ENCODE measurements at places on chromosomes 13 and 19.

DNA sequence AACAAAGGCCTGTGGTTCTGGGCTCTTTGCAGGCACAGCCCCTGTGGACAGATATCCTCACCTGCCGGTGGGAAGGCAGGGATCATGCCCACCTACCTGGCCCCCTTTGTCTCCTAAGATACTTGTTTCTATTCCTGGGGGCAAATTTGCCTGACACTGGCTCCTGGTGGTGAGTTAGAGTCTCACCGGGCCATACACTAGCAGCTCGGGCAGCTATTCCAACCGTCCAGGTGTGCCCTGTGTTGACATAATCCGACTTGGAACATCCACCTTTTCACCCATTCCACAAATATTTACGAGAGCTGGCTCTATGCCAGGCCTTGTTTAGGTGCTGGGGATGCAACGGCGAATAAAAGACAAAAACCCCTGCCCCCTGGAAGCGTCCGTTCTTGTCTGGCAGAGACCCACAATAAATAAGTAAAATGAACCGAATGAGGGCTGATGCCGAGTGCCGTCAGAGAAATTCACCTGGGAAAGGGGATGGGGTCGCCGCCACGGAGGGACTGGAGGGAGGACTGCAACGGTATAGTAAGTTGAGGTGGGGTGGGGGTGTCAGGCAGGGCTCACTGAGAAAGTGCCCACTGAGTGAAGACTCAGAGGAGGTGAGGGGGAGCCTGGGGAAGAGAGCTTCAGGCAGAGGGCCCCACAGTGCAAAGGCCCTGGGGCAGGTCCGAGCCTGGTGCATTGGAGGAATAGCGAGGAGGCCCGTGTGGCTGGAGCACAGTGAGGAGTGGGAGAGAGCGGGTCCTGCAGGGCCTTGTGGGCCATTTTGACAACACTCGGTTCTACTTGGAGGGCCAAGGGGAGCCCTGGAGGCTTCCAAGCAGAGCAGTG lies 43.2 kb upstream of the RANBP3 start:
- no peak for DNase-seq

DNA sequence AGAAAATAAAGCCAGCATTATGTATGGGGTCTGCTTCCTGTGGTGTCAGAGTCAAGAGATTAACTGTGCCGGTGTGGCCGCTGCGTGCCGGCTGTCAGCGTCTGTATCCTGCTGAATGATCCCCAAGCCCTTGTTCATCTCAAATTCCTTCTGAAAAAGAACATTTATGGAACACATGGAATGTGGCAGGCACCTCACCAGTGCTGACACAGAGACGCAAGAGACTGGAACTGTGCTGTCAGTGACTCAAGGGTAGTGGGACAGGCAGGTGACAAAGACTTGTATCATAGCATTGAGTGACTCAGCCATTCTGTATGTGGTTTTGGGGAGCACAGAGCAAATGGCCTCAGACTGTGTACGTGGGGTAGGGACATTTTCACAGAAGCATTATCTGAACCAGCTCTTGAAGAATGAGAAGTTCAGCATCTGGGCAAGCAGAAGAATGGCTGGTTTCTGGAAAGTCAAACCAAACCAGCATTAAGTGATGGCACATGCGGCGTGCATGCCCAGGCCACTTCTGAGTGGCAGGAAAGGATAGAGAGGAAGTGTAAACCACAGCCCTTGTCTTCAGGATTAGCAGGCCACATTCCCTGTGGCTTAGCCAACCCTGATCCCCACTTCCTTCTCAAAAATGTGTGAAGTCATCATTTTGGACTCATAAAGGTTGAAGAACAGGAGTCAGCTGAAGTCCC lies 54.0 kb upstream of the IRS2 start:
- DNase-seq: no peak

GRCh38 chr13:49587311-49587847 lies 2.0 kb upstream of the RCBTB1 start:
- DNase-seq: no peak

DNA sequence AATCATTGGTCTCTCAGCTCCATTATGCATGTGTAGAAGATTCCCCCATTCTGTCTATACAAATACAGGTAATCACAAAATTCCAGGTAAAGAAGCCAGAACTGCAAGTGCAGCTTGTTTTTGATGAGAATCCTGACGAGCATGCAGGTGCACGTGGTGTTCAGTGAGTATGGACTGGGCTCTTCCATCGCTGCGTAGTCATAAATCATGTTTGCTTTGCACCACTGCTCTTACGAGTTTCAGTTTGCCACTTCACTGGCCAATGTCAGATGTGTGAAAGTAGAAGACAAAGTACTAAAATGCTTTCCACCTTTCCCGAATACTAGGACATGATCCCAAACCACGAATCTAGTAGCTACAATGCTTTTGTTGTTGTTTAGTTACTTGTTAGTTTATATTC lies 390.7 kb downstream of the LIG4 start:
- DNase-seq: no peak

- DNase-seq: no peak
Observed at GRCh38 chr19:21586311-21587116, 81.1 kb downstream of the ZNF429 start.

- DNase-seq: no peak
Observed at GRCh38 chr13:104376588-104376987, 1310.4 kb upstream of the SLC10A2 start.

GRCh38 chr13:40336228-40337221 lies 329.9 kb downstream of the FOXO1 start:
- no peak for DNase-seq

- no peak for DNase-seq
Observed at GRCh38 chr13:42401376-42401775, 129.4 kb downstream of the AKAP11 start.

DNA sequence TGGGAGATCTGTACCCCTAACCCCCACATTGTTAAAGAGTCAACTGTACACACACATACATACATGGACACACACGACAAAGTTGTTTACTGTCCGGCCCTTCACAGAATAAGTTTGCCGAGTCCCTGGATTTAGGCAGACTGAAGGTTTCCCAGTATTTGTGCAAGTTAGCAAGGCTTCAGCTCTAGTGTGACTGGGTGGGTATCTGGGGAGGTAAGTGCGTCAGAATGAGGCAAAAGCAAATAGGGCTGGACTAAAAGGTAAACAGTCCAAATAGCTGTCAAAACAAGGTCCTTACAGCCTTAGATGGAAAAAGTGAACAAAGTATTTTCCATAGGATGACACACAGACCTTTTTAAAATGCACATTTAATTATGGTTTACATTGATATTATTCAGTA lies 228.4 kb upstream of the UFM1 start:
- no peak for DNase-seq

GRCh38 chr19:8811315-8812172 lies 20.6 kb downstream of the ZNF558 start:
- DNase-seq: no peak

GRCh38 chr13:27375686-27376326 lies 48.6 kb upstream of the GTF3A start:
- DNase-seq: no peak

- DNase-seq: no peak
Observed at GRCh38 chr13:31826521-31826920, 87.2 kb downstream of the RXFP2 start.

GRCh38 chr19:35295792-35296462 lies 4.0 kb downstream of the MAG start:
- DNase-seq: peak; percentile 66

DNA sequence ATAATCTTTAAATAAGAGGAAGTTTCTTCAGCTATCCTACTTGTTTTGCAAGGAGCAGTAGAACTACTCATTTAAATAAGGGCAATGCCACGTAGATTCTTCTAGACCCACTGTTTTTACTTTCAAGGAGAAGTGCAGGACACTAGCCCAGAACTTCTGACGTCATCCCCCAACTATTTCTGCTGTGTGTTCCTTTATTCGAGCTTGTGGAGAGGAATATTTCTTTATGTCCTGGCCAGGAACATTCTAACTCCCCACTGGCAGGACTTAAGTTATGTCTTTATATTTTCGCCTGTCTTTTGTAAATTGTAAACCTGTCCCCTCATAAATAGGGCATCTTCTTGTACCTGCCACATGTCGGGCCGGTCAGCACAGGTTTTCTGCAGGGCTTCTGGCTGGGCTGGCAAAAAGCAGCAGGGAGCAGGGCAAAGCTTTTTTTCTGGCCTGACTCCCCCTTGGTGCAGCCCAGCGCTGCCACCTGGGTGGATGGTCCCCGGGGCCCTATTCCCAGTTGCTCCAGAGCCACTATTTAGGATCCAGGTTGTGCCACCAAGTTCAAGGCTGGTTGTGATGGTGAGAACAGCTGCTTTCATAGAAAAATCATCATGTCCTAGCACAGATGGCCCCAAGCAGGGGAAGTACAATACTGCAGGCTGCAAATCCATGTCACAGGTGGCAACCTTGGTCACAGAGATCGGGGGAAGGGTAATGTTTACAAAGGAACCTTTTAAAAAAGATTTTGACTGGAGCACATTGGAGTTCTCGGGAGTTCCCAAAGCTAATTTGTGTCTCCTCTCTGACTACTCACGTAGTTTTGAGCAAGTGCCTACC lies 1.8 kb downstream of the MBNL2 start:
- no peak for DNase-seq

GRCh38 chr19:48738557-48739403 lies 1.6 kb downstream of the RASIP1 start:
- DNase-seq: peak; percentile 98

GRCh38 chr19:2719920-2720776 lies 1.0 kb downstream of the DIRAS1 start:
- no peak for DNase-seq
